ENCODE measurements at places on chromosomes 7 and 10.

DNA sequence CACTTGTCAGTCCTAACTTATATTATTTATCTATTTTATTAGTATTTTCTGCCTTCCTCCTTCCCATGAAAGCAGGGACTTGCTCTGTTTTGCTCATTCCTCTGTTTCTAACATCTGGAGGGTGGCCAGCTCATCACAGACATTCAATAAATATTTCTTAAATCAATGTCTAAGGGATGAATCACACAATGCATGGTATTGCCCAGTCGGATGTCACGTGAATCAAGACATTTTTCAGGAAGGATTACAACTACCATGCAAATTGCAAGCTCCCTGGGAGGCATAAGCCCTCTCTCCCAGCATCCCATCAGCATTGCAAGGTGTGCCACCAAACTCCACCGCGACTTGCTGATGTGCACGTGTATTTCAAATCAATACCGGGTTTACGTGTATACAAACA lies 146.6 kb upstream of the RNF32 start:
- no peak for DNase-seq

GRCh38 chr7:80488406-80488805 lies 23.5 kb downstream of the GNAT3 start:
- DNase-seq, result peak; percentile 70

DNA sequence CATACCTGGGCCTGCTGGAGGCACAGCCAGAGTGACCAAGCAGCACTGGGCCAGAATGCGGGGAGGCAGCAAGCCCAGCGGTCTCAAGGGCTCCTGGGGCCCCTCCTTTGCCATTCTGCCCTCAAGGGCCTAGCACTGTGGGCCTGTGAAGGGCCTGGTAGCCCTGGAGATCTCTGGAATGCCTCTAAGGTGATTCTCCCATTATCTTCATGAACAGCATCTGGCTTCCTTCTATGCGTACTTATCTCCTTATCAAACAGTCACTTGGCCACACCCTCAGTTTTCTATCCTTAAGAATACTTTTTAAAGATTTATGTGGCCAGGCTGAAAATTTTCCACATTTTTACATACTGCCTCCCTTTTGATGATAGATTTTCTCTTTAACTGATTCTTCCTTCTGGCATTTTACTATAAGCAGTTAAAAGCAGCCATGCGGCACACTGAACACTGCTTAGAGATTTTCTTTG lies 67.5 kb upstream of the CCNY start:
- DNase-seq, result no peak

GRCh38 chr10:98131619-98132018 lies 2.8 kb upstream of the R3HCC1L start:
- no peak for DNase-seq

DNA sequence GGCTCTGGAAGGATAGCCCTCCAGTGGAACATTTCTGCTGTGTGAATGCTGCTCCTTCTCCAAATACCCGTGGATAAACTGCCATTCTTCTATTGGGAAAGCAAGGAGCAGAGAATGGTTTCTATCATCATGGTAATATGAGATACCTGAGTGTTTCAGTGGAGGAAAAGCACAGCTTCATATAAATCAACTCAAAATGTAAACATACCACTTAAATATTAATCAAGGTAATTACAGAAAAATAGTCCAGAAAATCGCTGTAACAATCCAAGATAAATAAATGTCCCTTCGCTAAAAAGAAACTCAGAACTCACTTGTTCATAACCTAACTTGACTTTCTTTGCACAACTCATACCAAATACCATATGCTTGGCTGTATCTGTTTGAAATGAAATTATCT lies 635.8 kb downstream of the PARD3 start:
- DNase-seq, result no peak

DNA sequence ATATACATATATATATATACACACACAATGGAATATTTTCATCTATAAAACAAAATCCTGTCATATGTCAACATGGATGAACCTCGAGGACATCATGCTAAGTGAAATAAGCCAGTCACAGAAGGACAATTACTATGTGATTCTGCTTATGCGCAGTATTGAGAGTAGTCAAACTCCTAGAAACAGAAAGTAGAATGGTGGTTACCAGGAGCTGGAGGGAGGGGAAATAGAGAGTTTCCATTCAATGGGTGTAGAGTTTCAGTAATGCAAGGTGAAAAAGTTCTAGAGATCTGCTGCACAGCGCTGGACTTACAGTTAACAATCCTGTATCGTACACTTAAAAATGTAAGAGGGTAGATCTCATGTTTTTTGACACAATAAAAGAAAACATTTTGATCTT lies 181.9 kb downstream of the CDCA7L start:
- DNase-seq, result no peak

GRCh38 chr7:151451156-151451555 lies 11.2 kb upstream of the CRYGN start:
- no peak for DNase-seq

DNA sequence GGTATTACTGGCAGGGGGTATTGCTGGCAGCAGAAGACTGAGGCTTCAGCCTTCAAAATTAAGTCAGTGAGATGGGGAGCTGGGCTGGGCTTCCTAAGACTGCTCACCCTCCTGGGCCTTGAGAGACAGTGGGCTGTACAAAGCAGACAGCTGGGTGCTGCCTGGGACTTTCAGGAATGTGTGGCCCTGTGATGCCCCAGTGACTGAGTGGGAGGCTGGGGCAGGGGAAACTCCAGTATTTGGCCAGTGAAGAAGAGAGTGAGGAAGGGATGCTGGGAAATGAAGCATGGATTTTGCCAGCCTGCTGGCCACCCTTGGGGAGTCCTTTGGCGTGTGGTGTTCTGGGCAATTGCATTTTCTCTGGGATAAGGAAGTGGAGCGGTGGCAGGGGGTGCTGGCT lies 442 bp downstream of the ANKRD2 start:
- no peak for DNase-seq

- no peak for DNase-seq
Observed at GRCh38 chr7:52830801-52831200, 204.6 kb upstream of the POM121L12 start.

GRCh38 chr7:44184206-44184872 lies 4.9 kb downstream of the GCK start:
- peak; percentile 81 for DNase-seq

GRCh38 chr10:24821986-24822385 lies 98.3 kb upstream of the ARHGAP21 start:
- peak; percentile 31 for DNase-seq

GRCh38 chr7:27157702-27158431 lies 1.4 kb upstream of the HOXA7 start:
- no peak for DNase-seq

GRCh38 chr10:96275685-96276418 lies 4.5 kb upstream of the BLNK start:
- DNase-seq, result no peak

- DNase-seq, result no peak
Observed at GRCh38 chr10:36388166-36388565, 737.2 kb upstream of the ANKRD30A start.

DNA sequence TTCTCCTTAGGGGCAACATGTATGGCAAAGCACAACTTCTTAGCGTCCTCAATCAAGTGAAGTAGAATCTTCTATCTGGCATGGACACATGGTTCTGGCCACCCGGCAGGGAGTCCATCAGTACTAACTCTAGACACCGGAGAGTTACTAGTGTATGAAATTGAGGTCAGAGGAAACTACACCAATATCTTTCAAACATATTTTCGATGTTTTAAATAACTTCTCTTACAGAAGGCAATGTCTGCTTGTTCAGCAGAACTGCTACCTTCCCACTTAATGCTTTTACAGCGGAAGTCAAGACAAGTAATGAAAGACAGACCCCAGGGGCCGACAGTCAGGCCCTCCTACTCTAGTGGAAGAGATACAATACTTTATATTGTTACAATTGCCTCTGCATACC lies 89.9 kb downstream of the RNF216 start:
- DNase-seq, result no peak

GRCh38 chr7:8442051-8442813 lies 8.8 kb downstream of the NXPH1 start:
- DNase-seq, result no peak

DNA sequence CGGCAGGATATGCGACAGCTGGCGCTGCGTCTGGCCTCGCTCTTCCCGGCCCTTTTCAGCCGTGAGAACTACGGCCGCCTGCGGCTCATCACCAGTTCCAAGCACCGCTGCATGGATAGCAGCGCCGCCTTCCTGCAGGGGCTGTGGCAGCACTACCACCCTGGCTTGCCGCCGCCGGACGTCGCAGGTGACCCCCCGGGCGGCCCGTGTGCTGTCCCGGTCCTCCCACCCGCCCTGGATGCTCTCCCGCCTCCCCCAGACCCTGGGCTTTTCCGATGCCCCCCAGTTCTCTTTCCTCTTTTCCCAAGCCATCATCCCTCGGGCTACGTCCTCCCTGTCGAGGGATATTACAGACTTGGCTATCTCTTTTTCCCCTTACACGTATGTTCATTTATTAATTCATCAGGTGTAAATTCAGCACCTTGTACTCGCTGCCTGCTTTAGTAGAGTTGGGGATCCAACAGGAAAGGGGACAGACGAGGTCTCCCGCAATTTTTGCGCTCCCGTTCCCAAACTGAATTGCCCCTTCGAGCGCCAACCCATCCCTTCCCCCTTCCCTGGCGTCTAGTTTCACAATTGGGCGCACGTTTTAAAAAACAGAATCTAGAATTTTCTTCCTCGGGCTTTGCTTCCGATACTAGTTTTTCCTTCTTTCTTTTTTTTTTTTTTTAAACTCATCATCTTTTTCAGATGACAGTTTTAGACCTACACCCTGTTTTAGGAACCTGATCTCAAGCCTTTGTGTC lies 846 bp downstream of the MINPP1 start:
- DNase-seq, result peak; percentile 49

GRCh38 chr7:100200693-100201092 lies 19.1 kb upstream of the PVRIG start:
- DNase-seq, result no peak

DNA sequence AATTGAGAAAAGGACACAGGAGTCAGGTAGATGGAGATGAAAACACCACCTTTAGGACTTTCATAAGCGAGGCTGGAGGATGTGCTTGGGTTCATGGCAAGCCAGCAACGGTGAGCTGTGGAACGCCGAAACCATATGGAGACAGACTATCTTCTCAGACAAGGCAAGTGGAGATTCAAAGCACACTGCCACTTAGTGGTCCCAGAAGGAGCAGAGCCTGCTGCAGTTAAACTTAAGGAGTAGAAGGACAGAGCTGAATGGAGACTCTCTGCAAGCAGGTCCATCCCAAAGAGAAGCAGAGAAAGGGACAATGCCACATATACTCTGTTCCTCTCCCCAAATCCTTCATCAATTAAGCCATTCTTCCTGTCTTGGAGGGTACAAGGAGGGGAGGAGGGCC lies 236.3 kb upstream of the HABP2 start:
- DNase-seq, result no peak

DNA sequence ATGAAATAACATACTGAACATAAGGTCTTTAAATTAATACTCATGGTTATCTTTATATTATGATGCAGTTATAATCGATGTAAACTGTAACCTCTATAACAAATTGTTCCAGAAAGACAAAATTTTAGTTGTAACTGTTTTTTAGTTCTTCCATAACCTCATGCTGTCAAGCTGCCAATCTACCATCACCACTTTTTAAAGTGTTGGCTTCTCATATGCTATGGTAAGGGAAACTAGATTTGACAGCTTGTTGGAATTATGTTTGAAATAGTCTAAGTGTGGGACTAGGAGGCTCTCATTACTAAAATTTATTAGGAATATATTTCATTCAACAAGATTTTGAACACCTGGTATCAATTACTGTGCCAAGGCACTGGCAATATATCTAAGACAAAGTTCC lies 105.4 kb downstream of the NRBF2 start:
- no peak for DNase-seq

DNA sequence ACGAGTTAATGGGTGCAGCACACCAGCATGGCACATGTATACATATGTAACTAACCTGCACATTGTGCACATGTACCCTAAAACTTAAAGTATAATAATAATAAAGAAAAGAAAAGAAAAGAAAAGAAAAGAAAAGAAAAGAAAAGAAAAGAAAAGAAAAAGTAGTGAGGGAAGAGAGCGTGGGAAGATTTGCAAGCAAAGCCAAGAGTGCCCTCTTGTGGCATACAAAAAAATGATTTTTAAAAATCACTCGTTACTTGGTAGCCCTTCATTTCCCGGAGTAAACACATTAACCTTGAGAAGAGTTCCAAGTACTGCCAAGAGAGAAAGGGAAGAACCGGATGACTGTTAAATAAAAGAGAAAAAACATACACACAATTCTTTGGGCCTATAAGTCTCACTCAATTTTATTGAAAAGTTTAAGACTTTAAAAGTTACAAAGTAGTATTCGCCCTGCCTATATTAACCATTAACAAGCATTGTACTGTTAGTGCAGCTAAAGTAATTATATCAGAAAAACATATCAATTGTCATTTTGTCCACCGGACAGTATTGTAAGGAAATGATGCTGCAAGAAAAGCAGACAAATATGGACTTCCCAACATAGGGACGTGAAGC lies 6.2 kb upstream of the CH25H start:
- DNase-seq, result peak; percentile 53

- no peak for DNase-seq
Observed at GRCh38 chr7:124754576-124755268, 10.9 kb downstream of the GPR37 start.

GRCh38 chr10:29535012-29535777 lies 99.6 kb downstream of the SVIL start:
- peak; percentile 92 for DNase-seq

- no peak for DNase-seq
Observed at GRCh38 chr10:132165416-132165980, 21.2 kb upstream of the DPYSL4 start.

DNA sequence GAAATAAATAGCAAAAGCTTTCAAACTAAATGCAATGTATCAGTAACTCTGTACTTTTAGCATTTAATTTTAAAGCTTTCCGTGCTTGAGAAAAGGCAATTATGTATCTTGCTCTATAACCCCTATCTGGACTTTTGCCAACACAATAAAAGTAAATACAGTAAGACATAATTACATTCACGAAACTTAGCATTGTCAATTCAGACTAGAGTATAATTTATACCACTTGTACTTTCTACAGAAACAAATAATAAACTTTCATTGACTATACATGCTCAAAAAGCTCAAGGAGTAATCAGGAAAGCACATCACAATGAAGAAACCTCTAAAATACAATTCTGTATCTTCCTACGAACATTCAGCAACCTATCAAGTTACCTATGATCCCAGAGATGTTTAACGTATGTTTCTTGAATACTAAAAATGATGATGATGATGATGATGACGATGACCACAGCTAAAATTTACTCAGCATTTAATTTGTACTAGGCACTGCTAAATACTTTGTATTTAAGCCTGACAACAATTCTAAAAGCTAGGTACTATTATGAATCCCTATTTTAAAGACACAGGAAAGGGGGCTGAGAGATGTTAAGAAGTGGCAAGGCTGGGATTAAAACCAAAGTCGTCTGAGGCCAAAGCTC lies 44.9 kb downstream of the MINDY3 start:
- no peak for DNase-seq
